ENCODE measurements at places on chromosomes 13 and 19.

- DNase-seq = peak; percentile 22
Observed at GRCh38 chr13:26051657-26052311, at the start of gene SHISA2. Gene SHISA2, minus strand, starts transcription at chr13:26052016. Its CDS starts 1,041 bp downstream, at chr13:26050975.

GRCh38 chr13:75635828-75636435 lies at the start of gene LMO7:
Gene LMO7, plus strand, starts transcription at chr13:75636330. Its CDS starts 328 bp downstream, at chr13:75636658.
- peak; percentile 7 for DNase-seq

DNA sequence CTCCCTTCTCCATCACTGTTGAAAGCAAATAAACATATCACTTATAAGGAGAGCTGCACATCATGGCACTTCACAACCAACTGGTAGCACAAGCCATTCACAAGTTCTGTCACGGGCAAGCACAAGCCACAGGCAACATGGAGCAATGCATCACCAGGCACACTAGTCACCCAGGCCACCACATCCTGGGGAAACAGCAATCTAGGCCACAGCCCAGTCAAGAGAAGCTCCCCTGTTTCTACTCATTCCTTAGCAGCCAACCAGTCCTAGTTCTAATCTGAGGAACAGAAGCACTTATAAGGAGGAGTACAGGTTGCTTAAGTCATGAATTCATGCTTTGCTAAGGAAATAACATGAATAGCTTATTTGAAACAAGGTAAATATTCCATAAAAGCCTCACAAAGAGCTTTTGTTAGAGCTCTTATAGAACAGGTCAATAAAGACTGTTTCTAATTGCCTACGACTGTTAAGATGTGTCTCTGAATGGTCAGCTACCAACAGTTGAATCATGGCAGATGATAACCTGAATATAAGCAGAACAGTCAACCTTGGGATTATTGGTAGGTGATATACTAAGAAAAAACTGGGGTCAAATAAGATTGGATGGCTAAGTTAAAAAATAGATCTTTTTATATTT lies 169.0 kb downstream of the TBC1D4 start:
- DNase-seq = peak; percentile 79

DNA sequence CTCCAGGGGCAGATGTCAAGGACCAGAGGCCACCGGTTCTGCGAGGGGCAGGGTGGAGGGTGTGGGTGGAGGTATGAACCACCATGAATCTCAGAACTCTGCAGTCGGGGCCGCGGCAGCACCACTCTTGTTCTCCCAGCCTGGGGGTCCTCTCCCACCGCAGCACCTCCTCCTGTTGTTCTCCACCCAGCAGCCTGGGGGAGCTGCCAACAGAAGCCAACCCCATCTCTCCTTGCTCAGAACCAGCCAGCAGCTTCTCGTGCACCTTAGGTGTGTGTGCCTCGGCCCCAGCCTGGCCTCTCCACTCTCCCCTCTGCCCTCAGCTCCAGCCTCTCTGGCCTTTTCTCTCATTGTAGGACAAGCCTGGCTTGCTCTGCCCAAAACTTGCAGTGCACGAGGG lies 31.9 kb upstream of the CCNE1 start:
- DNase-seq = no peak

DNA sequence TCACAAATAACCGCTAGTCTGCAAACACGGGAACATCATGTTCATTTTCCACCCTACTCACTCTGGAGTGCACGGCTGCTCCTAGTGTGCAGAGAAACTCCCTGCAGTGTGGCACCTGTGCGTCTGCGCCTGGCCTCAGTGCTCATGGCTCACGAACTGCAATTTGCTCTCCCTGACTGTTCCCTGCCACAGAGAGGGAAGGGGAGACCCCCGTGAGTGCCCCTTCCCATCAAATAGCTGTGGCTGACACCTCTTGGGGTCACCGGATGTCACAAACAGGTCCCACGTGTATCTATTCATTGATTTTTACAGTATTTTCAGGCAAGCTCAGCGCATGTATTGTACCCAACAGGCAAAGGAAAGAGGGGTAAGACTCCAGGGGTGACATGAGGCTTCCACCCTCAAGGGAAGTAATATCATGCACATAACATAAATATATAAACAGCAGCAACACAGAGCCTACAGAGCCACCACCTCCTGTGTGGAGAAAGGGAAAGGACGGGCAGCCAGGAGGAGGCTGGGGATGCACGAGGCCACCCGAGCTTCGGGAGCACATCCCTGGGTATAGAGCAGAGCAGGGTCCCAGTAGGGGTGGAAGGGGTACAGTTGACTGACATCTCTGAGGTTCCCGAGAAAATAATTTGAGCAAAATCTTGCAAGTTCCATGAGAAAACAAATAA lies 140.3 kb upstream of the SOX1 start:
- DNase-seq = no peak

- no peak for DNase-seq
Observed at GRCh38 chr19:45097776-45098520, 5.0 kb downstream of the PPP1R37 start.

GRCh38 chr13:20610006-20610405 lies 43.0 kb downstream of the IFT88 start:
- DNase-seq = no peak

All from activated CD4-positive, alpha-beta T cell treated with anti-CD3 and anti-CD28 coated beads, Interleukin-2, amount 50 U/mL, for 16 hours (primary cell).